ENCODE measurements at places on chromosomes 3 and 15.

DNA sequence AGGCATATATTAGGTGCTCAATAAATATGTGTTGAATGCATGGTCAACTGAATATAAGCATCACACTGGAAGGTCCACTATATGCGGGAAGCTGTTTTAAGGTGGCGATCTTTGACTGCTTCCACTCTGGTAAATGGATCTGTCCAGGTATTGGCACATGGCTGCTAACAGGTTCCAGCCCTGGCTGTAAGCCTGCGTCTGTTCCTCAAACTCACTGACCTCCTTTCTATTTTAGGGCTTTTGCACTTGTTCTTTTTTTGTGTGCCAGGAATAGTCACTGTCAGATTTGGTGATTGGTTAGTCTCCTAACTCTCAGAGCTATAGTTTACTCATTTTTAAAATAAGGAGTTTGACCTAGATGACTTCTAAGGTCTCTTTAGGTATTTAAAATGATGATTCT is 46.2 kb downstream of the ADAMTSL3 start:
- DNase-seq: no peak

- DNase-seq: no peak
These were observed 45.4 kb upstream of the DLG1 start for GRCh38 chr3:197343656-197344408.

DNA sequence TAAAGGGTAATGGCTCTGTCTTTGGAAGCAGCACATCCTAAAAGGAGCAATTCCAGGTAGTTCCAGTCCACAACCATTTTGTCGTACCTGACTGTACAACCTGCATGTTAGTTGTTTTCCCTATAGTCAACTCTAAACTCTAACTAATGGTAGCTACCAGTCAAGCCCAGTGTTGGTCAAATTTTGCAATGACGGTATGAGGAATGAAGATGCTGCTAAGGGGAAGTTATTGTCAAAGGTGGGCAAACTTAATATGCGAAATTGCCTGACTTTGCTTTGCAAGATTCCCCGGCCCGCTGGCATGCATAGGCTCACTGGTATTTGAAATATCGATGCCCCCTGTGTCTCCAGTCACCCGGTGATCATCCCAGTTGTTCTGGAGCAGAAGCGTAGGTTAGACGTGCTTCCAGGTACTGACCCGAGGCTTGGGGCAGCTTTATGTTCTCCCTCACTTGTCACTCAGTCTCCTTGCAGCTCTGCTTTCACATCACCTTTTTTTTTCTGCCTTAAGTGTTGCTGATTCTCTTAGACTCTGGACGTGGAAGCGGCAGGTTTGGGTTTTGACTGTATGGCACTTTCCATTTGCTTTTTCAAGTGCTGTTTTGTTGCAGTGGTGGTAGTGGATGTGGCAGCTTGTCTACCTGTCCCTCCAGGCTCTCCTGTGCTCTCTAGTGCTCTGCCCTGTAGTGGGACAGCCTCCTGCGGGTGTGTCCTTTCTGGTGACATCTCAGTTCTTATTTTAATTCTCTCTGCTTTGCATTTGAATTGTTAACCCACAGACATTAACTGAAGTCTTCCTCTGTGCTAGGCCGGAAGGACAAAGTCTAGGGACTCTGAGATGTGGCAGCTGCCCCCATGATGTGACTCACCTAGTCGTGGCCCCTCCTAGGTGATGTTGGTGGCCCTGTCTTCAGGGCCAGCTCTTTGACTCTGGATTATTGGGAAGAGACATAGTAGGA is 95.8 kb upstream of the UMPS start:
- DNase-seq: no peak

- no peak for DNase-seq
These were observed 113.6 kb downstream of the TPRA1 start for GRCh38 chr3:127476936-127477335.

DNA sequence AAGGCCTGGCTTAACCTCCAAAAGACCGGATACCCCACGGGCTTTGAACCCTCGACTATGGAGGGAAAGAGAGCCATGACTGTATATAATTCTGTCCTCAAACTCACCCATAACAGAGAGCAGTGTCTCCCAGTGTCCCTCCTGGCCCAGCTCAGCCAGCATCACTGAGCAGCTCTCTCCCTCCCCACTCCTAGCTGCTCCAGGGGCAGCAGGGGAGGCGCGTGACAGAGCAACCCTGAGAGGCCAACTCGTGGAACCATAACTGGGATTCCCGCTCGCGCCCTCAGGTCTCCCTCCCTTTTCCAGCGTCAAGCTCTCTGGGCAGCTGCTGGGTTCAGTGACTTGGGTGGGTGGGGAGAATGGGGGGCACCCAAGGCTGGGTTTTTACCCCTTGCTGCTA is 561 bp upstream of the CPLX3 start:
- no peak for DNase-seq

DNA sequence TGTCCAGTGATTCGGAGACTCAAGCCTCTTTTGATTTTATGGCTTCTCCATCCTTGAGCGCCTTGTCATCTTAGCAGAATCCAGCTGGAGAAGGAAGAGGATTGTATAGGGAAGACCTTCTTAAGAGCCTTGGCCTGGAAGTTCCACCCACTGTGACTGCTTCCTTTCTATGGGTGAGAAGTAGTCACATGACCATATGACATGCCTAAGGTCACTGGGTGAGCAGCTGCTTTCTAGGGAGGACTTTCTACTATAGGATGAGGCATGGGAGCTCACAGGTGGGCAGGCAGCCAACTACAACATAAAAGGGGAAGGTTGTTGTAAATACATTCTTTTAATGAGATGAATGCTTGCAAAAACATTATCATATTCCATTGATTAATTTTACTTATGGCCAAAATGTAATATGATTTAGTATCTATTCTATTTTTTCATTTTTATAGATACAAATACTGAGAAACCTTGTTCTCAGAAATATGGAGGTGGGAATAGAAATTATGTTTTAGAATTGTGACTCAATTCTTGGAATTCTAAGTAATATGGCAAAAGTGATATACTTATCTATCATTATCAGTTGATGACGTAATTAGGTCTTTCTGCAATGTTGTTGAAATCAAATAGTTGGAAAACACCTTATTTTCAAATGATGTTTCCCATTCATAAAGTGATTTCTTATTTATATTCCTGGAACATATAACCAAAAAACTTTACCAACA is 53.6 kb upstream of the MINAR1 start:
- no peak for DNase-seq

GRCh38 chr3:16911916-16912315 is 27.2 kb downstream of the PLCL2 start:
- DNase-seq: no peak

GRCh38 chr3:65560133-65560532 is 478.6 kb downstream of the MAGI1 start:
- DNase-seq: no peak

GRCh38 chr3:125165189-125165947 is 47.2 kb downstream of the SLC12A8 start:
- DNase-seq: no peak

GRCh38 chr15:76057332-76058000 is 2.3 kb upstream of the TMEM266 start:
- DNase-seq: peak; percentile 54

DNA sequence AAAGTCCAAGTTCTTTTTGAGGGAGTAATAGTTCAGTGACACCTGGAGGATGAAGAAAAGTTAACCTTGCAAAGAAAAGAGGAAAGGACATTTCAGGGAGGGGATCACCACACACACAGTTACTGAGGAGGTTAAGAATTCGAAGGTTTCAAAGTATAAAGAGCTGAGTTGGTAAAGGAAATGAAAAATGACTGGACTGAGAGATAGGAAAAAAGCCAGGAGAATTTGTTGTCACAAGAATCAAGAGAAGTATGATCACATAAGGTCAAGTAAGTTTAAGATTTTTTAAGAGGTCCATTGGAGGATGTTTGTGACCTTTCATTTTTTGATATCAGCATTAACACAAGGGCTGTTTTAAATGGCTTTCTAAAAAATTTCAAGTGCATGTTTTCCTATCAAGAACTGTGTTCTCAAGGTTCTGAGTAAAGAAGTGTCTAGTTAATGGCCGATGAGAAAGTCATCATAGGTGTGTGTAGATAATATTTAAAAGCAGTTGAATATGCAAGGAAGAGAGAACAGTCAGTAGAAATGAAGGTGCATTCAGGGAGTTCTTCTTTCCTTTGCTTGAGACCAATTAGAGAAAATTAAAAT is 189.2 kb upstream of the RBMS3 start:
- no peak for DNase-seq
